ENCODE measurements at places on chromosomes 2 and 18. TPM values are rescaled to one million over a fixed set of nuclear protein-coding genes. Genes with fewer than 3 reads are reported as not detected.

PROM2 gene
- 0.29 TPM for total RNA-seq

GRCh38 chr2:12754643-12755042, 37.9 kb downstream of the TRIB2 start:
- no peak for DNase-seq

DNA sequence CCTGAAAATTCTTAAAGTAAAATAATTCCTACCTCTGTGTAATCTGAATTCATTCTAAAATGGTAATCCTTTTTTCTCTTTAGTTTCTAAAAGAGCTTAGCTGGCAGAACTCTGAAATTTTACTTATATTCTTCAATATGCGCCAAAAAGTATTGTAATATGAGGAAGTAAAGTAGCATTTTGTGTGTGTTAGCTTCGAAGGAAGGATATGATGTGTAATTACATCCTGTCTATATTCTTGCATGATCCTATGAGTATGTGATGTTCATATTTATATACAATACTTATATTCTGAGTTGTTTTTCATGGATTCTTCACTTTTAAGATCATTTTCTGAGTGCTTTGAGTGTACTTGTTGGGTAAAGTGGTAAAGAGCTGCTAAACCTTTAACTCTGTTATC, 402.9 kb upstream of the PKDCC start:
- no peak for DNase-seq

RPRM gene
- total RNA-seq = 0.44 TPM

CRYGC gene
- not detected for total RNA-seq
